D721Med (cell line): ENCODE measurements at places on chromosomes 1 and 21.

GRCh38 chr1:66981679-66982078 lies 56.9 kb downstream of the MIER1 start:
- DNase-seq: no peak

GRCh38 chr1:12600880-12601633 lies 17.0 kb downstream of the DHRS3 start:
- no peak for DNase-seq

- no peak for DNase-seq
Measured at GRCh38 chr1:33141781-33142180, 40.1 kb downstream of the TRIM62 start.

DNA sequence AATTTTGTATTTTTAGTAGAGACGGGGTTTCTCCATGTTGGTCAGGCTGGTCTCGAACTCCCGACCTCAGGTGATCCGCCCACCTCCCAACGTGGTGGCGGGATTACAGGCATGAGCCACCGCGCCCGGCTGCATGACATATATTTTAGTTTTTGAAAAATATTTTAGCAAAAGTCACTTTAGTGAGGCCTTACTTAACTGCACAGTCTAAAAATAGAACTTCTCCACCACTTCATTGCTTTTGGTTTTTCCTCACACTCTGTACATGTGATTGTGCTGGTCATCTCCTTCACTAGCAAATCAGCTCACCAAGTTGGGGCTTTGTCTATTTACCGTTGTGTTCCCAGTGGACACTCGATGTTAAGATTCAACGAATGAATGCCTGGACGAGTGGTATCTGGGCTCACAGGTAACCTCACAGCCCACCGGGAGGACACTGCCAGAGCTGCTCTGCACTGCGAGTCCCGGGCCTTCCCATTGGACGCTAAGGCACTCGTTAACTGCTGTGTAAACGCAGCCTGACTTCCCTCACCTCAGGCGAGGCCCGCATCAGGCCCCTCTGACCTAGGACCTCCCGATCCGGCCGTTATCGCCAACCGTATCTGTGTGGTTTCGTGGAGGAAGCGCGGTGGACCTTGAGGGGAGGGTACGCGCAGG lies 14.0 kb upstream of the ZNF692 start:
- DNase-seq: no peak

DNA sequence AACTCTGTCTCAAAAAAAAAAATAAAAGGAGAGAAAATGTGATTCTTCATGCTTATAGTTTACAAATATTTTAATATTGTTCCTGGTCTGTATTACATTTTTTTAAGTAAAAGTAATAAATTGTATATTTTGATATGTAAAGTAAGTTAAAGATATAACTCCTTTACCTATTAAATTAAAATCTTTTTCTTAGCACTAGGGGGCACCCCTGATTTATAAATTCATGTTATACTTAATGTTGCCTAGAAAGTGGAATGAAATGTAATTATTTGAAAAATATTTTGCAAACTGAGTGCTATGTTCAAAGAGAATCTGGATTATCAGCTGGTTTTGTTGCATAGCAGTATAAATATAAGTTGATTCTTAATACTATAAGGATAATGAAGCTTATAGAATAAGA lies 49.2 kb downstream of the RALGPS2 start:
- no peak for DNase-seq

DNA sequence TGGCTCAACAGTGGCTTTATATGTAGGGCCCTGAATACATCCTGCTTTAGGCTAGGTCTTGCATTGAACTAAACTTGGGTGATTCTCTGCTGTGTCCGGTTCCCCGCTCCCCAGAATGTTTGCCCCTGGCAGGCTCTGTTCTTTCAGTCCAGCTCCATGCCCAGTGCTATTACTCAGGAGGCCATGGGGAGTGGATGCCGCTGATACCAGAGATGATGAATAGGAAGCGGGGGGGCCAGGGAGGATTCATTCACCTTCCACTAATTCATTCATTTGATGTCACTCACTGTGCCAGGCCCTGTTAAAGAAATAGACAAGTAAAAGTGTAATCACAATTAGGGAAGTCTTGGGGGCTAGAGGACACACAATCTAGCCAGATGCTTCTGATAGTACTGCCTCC lies 83.8 kb downstream of the TMEM53 start:
- DNase-seq: no peak

DNA sequence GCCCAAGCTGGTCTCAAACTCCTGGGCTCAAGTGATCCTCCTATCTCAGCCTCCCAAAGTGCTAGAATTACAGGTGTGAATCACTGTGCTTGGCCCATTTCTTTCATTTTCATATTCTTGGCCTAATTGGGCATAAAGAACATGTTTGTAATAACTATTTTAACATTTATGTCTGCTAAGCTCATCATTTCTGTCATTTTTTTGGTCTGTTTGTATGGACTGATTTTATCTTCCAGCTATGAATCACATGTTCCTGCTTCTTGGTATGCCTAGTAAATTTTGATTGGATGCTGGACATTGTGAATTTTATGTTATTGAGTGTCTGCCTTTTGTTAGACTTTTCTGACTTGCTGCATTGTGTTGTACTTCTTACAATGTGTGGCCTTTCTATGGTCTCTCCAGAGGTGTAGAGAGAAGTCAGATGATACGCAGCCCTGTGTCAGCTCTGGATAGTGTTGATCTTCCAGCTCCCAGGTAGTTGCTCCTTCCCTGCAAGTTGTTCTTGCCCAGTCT lies 39.0 kb upstream of the PPM1J start:
- DNase-seq: no peak

GRCh38 chr1:51818487-51818886 lies 60.0 kb downstream of the NRDC start:
- no peak for DNase-seq
